Fibroblast of skin of scalp (primary cell): ENCODE measurements at places on chromosomes 6 and 20.

DNA sequence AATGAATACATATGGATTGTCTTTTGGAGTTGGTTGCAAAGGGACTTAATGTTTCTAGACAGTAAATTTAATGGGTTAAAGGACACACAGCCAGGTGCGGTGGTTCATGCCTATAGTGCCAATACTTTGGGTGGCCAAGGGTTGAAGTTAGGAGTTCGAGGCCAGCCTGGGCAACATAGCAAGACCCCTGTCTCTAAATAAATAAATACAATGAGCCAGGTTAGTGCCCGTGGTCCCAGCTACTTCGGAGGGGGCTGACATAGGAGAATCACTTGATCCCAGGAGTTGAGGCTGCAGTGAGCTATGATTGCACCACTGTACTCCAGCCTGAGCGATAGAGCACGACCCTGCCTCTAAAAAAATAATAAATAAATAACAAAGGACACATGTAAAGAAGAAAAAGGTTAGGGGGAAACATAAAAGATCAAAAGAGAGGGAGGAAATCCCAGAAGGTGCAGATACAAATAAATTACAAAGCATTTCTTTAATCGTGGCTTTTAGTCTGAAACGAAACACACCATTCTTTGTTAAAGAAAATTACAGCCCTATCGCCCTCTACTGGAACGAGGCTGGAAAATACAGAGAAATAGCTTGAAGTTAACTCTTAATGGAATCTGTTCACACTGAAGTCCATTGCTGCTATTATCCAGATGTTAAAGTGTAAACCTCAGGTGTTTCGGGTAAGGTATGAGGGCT lies 42.6 kb upstream of the SCML4 start:
- DNase-seq = peak; percentile 54

- peak; percentile 47 for DNase-seq
These were observed 73.3 kb downstream of the OTOR start for GRCh38 chr20:16821211-16822089.

- no peak for DNase-seq
These were observed 700.7 kb downstream of the EPM2A start for GRCh38 chr6:145034664-145035063.

- no peak for DNase-seq
These were observed 5.0 kb downstream of the KIF3B start for GRCh38 chr20:32282461-32282860.

GRCh38 chr6:142537612-142538478 lies 236.0 kb downstream of the ADGRG6 start:
- peak; percentile 12 for DNase-seq

DNA sequence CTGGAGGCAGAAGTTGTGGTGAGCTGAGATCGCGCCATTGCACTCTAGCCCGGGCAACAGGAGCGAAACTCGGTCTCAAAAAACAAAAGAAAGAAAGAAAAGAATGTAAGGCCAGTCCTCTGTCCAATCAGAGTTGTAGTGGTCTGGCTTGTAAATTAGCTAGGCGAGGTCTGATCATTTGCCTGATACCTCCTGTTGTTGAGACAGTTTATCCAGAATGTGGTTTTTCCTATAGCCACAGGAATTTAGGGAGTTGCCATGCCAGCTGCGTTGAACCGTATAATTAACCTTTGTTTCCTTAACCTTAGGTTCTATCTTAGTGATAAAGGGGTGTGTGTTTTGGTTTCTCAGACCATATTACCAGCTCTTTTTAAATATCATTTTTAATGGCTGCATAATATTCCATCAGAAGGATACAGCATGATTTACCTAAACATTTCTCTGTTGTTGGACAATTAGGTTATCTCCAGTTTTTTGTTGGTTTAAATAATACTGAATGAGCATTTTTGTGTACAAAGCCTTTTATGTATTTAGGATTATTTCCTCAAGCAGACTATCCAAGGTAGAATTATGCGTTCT lies 11.7 kb upstream of the PPARD start:
- no peak for DNase-seq

DNA sequence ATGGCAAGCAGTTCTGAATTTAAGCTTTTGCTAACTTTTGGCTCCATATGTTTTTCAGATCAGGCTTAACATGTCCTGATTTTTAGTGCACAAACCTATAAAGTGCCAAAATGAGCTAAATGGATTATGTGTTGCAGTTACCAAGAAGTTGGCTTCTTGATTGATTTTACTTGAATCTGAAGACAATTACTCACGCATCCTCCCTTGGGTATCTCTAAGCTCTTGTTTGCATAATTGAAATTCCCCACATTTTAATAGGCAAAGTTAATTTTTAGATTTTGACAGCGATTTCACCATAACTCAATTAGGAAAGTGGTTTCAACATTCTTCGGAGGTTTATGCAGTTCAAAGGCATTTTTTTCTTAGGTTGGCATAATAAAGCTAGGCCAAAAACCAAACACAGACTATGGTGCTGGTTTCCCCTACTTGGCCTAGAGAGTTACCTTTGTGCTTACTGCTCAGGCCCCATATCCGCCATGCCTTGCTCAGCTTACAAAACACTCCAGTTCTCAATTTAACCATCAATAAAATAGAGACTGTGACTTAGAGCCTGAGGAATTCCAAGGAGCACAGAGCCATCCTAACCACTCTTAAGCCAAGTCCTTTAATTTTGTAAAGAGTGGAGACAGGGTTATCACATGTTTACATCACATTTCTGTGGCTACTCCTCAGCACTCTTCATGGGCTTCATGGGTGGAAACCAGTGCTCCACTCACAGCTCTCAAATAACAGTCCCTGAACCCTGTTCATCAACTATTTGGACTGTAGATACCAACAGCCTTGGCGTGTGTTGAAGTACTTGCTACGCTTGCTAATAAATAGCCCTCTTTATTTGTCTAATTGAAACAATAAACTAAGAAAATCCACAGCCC lies 32.1 kb downstream of the LAMA4 start:
- peak; percentile 80 for DNase-seq

DNA sequence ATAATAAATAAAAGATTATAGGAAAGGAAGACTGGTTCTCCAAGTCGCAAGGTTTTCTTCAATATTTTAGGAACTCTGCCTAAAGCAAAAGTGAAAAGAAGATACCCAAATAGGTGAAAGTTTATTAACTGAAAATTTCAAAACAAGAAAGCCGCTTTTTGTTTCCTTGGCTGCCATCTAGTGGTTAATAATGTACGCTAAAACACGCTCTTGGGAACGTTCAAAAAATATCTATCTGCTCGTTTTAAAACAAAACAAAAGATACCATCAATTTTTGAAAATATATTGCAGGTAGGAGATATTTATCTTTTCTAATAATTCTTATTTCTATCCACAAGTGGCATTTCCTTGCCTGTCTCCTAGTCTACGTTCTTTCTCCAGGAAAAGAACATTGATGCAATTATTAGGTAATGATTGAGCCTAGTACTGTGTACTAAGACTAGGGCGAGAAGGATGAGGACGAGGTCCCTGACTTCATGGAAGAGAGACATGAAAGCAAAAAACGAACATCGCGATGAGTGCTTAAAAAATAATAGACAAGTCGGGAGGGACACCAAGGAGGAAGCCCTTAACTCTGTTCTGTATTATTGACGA lies 97.2 kb downstream of the SPTLC3 start:
- DNase-seq = peak; percentile 45

- no peak for DNase-seq
These were observed 23.1 kb upstream of the UBE2J1 start for GRCh38 chr6:89375427-89376267.

DNA sequence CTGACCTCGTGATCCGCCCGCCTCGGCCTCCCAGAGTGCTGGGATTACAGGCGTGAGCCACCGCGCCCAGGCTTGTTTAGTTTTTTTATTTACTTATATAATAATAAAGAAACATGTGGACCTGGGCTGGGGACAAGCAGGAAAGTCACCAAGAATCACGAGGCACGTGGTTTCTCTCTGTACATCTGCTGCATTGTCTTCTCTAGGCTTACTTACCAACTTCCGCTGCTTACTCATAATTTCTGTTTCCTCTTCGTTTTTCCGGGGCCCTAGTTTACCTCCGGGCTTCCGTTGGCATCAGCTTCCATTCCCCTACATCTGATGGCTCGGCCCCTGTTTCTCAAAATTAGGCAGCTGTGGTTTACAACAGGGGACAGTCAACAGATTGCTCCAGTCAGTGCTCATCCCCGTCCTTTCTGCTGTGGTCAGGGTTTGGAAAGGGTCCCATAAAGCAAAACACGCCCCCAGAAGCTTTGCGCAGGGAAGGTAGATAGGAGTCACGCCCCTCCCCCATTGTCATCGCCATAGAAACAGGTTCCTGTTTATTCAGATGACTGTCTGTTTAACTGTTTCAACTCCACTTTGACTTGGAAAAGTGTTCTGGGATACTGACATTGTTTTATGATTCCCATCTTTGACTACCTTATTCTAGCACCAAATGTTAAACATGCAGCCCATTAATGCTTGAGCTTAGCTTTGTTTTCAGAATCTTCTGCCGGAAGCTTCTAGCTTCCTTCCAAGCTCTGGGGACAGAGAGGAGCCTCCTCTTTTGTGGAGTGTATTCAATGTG lies 31.9 kb upstream of the TXLNB start:
- peak; percentile 49 for DNase-seq

GRCh38 chr6:8170754-8171153 lies 68.4 kb upstream of the EEF1E1 start:
- no peak for DNase-seq

DNA sequence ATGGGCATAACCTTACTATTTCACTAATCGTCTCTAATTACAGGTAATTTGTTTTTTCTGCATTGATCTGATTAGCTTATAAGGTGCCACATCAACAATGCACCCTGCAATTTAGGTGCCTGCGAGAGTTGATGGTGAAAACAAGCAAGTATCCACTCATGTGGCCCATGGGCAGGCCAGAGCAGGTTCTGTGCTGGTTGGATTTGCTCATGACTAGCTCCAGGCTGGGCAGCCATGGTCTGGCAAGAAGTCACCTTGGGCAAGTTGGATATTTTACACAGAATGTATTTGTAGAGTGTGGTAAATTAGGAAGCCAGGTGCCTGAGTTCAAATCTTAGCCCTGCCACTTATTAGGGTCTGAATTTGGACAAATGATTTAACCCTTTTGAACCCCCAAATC lies 25.3 kb downstream of the RAB44 start:
- no peak for DNase-seq

- DNase-seq = no peak
These were observed 186.7 kb downstream of the GJA10 start for GRCh38 chr6:90080876-90081481.

- DNase-seq = no peak
These were observed 257.9 kb downstream of the CDH26 start for GRCh38 chr20:60215816-60216730.

DNA sequence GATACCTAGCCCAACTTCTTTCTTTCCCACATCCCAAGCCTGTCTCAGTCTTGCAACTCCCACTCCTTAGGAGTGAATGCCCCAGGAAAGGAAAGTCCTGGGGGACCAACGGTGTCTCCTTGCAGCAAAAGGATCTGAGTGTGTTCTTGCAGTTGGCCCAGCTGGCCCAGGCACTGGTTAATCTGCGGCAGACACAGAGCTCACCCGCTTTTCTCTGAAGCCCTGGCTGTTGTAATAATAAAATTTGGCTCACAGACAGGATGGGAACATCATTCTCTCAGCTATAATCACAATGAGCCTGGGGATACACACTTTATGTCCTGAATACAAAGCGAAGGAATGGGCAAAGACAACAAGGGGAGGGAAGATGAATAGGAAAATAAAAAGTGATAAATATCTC lies 287.0 kb upstream of the PRND start:
- peak; percentile 57 for DNase-seq

GRCh38 chr20:60048634-60049521 lies 90.7 kb downstream of the CDH26 start:
- DNase-seq = no peak

GRCh38 chr20:37564016-37564387 lies 36.3 kb upstream of the BLCAP start:
- DNase-seq = no peak

GRCh38 chr6:80537118-80537972 lies 430.9 kb downstream of the BCKDHB start:
- peak; percentile 36 for DNase-seq

DNA sequence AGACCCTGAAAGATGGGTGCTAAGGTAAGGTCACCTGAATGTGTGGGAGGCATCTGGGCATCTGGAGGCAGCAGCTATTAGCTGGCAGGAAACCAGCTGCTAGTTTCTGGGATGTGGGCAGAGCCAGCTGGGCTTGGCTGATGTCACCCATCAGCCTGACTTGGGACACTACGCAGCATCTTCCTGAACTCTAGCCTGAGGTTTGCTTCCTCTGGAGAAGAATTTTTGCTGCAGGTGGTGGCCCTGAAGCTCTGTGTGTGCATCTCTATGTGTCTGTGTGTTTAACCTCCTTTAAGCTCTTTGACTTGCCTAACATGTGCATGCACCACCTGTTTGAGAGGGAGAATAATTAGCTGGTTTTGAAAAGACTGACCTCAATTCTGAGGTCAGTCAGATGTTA lies 465.1 kb upstream of the CHD6 start:
- no peak for DNase-seq
